ENCODE measurements at places on chromosomes 1 and 21.
A peak's percentile ranks its signal among the peaks of the same experiment; 100 is the strongest.

GRCh38 chr1:115222616-115223402, 115.2 kb downstream of the NGF start:
- DNase-seq = no peak

DNA sequence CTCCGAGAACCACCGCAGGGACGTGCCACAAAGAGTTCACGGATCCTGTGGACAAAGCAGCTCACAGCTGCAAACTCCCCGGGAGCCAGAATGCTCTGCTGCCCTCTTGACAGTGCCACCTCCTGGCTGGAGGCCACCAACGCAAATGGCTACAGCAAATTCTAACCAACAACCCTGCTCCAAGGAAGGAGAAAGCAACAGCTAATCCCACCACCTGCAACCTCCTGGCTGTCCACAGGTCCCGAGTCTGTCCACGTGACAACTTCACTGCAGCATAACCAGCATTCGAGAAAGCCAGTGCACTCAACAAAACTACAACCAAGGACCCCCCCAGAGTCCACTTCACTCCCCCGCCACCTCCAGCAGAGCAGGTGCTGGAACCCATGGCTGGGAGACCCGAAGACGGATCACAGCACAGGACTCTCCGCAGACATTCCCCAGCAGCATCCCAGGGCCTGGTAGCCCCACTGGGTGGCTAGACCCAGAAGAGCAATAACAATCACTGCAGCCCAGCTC, 17.3 kb downstream of the POFUT2 start:
- no peak for DNase-seq

DNA sequence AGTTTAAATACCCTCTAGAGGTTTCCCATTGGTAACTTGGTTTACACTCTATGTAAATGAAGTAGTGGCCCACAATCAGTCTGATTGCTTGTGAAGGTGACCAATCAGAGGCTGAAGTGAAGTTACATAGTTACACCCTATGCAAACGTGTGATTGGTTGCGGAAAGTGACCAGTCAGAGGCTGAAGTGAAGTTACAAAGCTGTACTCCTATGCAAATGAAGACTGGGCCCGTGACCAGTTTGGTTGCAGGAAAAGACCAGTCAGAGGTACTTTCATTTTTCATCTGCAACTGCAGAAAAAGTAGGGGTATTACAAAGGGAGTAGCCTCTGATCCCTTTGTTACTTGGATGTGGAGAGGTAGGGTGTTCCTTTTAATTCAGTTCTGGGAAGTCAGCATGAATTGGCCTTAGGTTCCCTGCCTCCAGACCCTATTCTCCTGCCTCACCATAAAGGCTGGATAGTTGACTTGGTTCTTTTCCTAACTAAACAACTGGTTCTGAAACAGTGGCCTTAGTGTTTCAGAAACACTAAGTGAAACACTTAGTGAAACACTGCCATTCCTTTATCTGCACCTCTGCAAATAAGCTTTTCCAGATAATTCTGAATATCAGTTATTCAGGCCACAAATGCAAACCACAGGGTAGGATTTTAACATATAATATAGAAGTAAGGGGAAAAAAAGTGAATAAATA, 39.3 kb downstream of the MAGI3 start:
- no peak for DNase-seq

GRCh38 chr1:1889847-1890505, 911 bp downstream of the GNB1 start:
- peak; percentile 48 for DNase-seq

GRCh38 chr1:243793298-243793697, 56.7 kb downstream of the AKT3 start:
- no peak for DNase-seq

DNA sequence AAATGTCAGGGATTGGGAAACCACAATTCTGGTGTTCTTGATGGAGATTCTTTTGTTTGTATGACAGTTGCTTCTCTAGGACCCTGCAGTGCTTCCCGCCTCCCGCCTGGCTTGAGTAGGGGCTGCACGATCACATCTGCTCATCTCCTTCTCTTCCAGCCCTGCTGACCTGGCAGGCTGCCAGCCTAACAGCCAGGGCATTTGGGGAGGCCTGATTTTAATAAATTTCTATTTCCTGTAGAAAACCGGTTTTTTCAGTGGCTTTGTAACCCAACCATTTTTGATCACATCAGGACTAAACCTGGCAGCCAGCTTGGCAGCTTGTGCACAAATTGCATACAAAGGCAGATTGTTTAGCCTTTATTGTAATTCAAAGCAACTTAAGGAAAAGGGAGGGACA, 78.9 kb downstream of the UBE2U start:
- peak; percentile 32 for DNase-seq

- DNase-seq = no peak
Observed at GRCh38 chr1:201500670-201501120, 6.2 kb downstream of the CSRP1 start.

GRCh38 chr1:41359211-41360073, 1.8 kb upstream of the FOXO6 start:
- DNase-seq = no peak

DNA sequence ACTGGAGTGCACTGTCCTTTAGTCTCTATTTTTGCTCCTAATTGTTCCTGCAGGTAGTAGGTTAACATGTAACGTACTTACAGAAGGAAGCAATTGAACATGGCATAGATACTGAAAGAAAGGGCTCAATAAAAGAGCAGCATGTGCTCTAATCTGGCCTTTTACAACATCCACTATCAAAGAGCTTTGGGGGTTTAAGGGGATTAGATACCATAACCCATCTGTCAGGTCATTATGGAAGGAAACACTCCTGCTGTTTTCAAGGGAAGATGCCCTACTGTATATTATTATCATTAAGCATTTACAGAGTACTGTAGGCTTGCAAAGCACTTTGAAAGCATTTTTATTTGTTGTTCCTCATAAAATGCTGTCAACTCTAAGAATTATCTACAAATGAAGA, 152.8 kb downstream of the TTLL7 start:
- no peak for DNase-seq

DNA sequence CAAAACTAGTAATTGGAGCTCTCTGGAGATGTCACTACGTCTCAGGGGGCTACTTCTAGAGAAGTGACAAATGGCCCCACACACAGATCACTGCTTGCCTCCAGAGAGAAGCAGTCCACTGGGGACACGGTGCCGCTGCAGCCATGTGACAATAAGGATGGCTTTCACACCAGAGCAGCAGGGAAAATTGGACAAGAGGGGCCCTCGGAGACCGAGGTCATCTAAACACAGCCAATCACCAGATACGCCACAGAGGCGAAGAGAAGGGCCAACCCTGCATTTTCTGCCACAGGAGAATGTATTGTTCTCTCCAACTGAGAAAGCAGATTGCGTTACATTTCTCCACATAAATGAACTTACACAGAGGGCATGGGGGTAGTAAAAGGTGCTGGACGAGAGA, 51.2 kb upstream of the TIAM1 start:
- no peak for DNase-seq

DNA sequence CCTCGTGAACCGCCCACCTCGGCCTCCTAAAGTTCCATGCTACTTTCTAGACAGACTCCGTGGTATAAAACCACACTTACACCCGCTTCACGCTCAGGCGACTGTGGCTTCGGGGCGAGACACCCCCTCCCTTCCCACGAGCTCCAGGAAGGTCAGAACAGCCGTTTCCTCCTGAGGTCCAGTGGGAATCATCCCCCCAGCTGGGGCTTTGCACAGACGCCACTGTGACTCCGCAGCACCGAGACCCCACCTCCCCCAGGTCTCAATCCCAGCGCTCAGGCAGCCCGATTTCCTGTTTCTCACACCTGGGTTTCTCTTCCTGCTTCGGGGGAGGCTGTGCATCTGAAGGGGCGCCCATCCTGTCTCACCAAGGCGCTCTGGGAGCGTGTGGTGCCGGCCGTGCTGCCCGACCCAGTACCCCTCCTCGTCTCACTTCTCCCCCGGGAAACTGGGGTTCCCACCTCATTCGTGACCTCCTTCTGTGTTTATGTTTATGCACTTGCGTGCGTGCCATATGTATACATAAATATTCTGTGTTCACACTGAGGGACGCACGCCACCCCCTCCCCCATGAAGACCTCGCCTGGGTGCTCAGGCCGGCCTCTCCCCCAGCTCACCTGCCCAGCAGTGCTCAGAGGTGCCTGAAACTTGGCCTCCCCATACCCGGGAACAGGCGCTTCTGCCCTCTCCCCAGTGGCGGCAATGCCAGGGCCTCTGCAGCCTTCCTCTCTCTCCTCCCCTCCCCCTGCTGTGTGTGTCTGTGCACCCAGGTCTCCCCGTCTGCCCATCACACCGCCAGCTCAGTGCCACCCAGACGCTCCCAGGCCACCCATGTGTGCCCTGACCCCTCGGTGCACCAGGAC, 14.6 kb downstream of the SLC35E2B start:
- no peak for DNase-seq

DNA sequence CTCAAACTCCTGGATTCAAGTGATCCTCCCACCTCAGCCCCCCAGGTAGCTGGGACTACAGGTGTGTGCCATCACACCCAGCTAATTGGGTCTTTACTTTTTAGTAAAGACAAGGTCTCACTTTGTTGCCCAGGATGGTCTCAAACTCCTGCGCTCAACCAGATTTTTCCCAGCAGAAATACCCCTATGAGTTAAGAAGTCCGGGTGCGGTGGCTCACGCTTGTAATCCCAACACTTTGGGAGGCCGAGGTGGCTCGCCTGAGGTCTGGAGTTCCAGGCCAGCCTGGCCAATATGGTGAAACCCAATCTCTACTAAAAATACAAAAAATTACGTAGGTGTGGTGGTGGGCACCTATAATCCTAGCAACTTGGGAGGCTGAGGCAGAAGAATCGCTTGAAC, 6.5 kb upstream of the L1TD1 start:
- DNase-seq = no peak

DNA sequence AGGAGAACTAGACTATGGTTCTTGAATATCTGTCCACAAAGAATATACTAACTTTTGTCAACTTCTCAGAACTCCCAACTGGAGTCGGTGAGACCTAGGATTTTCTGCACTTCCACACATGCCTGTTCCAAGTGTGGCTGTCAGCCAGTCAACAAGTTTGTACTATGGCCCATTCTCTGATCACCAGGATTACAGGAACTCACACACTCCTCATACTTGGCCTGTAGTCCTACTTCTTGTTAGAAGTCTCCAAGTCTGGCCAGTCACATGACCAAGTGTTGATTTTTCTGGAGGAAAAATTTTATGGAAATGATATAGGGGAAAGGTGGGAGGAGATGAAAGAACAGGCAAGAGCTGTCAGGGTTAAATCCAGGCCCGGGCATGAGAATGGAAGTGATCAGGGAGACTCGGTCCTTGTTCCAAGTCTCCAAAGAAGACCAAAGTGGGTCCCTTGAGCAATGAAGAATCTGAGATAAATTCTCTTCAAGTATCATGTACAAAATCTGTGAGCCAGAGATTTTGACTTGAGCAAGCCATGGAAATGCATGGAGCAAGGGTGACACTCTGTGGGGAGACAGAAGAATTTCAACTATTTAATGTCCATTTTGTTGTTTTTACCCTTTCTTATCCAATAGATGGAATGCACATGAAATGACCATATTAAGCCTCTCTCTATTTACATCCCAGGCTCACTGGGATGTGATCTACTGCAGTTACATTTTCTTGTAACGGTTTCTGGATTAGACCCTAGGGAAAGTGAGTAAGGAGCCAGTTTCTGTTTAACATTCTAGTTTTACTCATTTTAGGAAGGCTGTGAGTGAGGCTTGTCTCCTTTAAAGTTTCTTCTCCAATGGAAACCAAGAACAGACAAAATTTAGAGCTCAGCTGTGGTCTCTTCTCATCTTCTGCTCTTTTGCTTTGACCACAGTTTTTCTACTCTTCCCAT, 320.9 kb downstream of the ASTN1 start:
- DNase-seq = peak; percentile 18

GRCh38 chr1:185398599-185398998, 81.6 kb upstream of the IVNS1ABP start:
- DNase-seq = no peak

GRCh38 chr1:212557739-212558692, 50.5 kb upstream of the ATF3 start:
- no peak for DNase-seq

DNA sequence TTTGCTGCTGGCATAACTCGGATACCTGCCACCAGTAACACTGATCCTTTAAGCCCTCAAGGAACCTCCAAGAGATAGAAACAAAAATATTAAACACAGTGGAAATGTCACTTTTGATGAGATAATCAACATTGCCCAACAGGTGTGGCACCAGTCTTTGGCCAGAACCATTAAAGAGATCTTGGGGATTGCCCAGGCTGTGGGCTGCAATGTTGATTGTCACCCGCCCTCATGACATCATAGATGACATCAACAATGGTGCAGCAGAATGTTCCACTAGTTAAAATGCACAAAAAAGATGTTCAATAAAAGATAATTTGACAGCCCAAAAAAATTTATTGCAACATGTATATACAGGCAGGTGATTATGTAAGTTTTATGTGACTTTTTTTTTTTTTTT, 20.2 kb upstream of the ZMYM1 start:
- no peak for DNase-seq

DNA sequence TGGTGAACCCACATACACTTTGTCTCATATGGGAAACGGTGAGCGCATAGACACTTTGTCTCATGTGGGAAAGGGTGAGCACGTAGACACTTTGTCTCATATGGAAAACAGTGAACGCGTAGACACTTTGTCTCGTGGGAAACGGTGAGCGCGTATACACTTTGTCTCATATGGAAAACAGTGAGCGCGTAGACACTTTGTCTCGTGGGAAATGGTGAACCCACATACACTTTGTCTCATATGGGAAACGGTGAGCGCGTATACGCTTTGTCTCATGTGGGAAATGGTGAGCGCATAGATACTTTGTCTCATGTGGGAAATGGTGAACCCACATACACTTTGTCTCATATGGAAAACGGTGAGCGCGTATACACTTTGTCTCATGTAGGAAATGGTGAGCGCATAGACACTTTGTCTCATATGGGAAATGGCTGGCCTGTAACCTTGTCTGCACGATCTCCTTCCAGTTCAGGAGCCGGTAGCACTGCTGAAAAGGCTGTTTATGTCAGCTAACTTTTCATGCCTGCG, 50.7 kb upstream of the TRAPPC10 start:
- DNase-seq = no peak

GRCh38 chr1:87473203-87473661, 144.6 kb downstream of the LMO4 start:
- no peak for DNase-seq

- no peak for DNase-seq
Observed at GRCh38 chr1:31875636-31876236, 59.9 kb upstream of the SPOCD1 start.
